Stimulated activated CD4-positive, alpha-beta T cell treated with anti-CD3 and anti-CD28 coated beads, Interleukin-1b, Interleukin-23, amount 100 ng/mL, for 1 hour (primary cell): ENCODE measurements at places on chromosomes 7 and 10.

DNA sequence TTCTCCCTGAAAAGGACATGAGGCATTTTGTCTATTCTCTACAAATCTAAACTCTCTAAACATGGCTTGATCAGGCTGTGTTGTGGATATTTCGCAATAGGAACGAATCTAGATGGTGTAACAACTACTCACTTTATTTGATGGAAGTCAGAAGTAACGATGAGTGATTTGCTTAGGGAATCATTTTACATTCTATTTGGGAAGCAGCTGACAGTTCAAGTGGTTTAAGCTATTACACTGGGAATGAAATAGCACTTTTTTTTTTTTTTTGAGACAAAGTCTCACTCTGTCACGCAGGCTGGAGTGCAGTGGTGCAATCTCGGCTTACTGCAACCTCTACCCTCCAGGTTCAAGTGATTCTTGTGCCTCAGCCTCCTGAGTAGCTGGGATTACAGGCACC is 44.1 kb downstream of the NPY start:
- no peak for DNase-seq

GRCh38 chr10:1208366-1209311 is 152.5 kb downstream of the WDR37 start:
- DNase-seq = no peak

- no peak for DNase-seq
Observed at GRCh38 chr10:72375585-72375984, 20.9 kb upstream of the DNAJB12 start.

DNA sequence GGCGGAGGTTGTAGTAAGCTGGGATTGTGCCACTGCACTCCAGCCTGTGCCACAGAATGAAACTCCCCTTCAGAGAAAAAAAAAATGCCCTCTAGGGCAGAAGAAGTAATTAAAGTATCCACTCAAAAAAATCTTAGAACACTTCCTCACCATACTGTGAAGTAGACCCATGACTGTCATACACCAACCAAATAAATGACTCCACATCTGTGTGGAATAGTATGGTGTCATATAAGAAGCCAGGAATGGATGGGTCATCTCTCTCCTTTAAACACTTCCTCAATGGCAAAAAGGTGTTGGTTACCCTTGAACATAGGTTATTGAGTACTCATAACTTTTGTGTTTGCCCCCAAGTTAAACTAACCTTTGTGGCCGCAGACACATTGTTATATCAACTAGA is 48.1 kb upstream of the PCGF5 start:
- DNase-seq = no peak
